Sigmoid colon (tissue), 7 donors: ENCODE measurements at places on chromosomes 2 and 18. TPM values are rescaled to one million over a fixed set of nuclear protein-coding genes. Genes with fewer than 3 reads are reported as not detected.

TRIM43 gene
- not detected for polyA plus RNA-seq

- no peak for DNase-seq
Observed at GRCh38 chr2:205323929-205324328, 358.4 kb upstream of the NRP2 start.

DNA sequence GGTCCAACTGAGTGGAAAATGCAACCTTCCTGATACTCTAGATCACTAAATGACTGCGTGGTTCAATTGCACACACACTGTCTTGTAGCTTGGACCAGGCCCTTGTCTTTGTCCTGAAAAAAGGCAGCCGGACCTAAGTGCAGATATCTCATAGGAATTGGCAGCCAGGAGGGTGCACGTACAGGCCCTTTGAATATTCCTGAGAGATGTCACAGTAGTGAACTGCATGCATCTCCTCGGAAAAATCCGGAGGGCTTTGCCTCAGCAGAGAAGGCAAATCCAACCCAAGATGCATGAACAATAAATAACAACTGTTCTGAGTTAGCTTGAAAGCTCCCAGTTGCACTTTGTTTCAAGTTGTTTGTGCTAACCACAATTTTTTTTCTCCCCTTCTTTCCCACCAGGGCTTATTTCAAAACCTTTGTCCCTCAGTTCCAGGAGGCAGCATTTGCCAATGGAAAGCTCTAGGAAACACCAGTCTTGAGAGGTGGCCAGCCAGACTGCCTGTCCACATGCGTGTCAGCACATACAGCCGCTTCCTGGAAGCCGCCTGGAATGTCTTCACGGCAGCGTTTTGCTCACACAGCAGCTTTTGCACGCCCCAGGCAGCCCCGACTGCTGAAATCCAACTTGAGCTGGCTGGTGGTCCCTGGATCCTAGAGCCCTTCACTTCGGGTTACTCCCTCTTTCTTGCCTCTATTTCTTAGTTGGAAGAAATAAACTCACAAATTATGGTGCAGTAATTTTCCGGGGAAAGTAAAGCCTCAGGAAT lies 54.4 kb upstream of the FOSL2 start:
- DNase-seq = peak; percentile 94

DNA sequence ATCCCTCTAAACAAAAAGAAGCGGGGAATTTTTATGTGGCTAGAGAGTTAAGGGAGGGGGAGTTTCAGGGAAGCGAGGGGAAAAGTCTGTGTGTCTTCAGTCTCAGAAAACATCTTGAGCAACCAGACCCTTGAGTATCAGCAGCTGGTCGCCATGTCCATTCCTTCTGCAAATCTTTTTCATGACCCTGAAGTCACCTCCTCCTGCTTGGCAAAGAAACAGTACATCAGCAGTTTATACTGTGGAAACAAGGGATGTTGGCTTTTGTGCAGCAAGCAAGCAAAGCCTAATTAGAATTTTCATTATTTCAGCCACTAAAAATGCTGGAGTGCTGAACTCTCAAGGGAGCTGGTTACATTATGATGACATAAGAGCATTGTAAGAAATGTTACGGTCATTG lies 187.4 kb upstream of the SLC8A1 start:
- peak; percentile 77 for DNase-seq

GRCh38 chr2:200188876-200189275 lies 117.6 kb upstream of the SPATS2L start:
- DNase-seq = no peak

SGPP2 gene
- polyA plus RNA-seq = 6.0 TPM

DNA sequence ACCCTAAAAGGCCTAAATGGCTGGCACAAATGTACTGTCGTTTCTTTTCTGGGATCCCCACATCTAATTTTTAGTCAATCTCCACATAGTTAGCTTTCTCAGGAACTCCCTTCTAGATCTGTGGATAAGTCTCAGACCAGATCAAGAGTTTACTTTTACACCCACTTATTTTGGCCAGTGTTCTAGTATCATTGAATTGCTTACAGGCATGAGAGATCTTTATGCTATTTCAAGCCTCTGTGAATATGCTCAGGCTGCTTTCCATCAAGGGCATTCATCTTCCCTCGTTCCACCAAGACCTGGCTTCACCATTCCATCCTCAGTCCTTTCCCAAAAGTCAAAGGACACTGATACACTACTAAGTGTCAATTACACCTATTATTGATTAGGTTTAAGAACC lies 27.8 kb upstream of the SCN1A start:
- no peak for DNase-seq

GRCh38 chr2:205366336-205367060 lies 315.8 kb upstream of the NRP2 start:
- no peak for DNase-seq

VWC2L gene
- not detected for polyA plus RNA-seq

DNA sequence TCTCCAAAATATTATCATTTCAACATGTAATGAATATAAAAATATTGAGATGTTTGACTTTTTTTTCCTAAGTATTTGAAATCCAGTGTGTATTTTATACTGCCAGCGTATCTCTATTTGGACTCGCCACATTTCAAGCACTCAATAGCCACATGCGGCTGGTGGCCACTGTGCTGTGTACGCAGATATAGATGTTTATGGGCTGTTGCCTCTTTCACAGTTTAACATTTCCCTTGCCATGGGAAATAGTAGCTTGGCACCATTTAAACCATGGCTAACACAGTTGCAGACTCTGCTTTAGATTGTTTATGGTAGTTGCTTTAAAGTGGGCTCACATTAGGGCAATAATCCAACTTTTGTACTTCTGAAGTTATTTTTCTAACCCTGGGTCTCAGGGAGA lies 136.6 kb upstream of the ITGB6 start:
- DNase-seq = no peak

DNA sequence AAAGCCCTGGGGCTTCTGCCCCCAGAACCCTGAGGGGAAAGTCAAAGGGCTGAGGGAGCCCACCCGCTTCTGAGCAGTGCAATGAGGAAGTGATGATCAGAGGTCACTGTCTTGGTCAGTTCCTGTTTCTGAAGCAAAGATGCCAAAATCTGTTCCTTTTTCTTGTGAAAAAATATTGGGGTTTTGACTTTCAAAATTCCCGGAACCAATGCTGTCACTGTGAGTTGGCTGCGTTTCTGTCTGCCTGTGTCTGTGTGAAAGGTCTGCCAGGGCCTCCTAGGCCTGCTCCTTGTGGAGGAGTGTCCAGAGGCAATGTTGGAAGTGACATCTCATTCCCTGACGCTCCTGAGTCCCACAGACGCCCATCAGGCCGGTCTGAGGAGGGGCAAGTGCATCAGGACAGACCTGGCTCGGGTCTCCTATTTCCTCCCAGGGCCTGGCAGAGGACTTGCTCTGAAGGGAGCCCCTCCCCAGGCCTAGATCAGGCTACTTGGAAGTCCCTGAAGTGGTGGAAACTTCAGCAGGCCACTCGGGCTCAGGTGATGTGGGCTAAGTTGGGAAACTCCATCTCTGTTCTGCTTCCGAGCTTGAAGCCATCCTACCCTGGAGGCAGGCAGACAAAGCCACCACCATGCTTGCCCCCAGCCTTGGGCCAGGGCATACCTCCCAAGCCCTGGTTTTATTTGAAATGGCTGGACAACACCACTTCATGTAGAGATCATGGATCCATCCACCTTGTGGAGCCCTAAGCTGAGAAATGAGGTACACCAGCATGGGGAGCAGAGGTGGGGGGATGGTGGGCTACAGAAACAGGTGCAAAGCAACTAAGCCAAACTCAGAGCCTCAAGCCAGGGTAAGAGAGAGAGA lies 51.0 kb downstream of the PKDCC start:
- DNase-seq = no peak

DNA sequence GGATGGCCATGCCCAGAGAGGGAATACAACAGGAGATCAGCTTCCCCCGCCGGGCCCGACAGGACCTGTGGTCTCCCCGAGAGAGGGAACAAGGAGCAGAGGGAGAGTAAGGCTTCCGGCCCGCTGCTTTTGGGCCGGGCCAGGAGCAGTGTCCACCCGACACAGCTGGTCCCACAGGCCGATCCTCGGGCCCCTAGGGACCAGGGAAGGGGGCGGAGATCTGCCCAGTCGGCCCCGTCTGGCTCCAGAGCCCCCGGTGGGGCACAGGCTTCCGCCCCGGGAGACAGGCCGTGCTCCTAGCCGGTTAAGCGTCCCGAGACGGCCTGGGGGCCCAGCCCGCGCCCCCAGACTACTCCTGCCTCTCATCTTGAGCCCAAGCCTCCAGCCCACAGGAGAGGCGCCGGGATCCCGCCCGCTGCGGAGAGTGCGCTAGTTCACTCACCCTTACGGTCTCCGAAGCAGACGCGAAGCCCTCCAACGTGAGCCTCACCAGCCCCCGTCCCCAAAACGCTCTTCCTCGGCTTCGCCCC lies at the start of gene MCFD2:
MCFD2 (minus strand) TSS at position 526 of the 530 bp plus-strand sequence. CDS start 6,635 bp downstream, outside the sequence.
- peak; percentile 81 for DNase-seq

DNA sequence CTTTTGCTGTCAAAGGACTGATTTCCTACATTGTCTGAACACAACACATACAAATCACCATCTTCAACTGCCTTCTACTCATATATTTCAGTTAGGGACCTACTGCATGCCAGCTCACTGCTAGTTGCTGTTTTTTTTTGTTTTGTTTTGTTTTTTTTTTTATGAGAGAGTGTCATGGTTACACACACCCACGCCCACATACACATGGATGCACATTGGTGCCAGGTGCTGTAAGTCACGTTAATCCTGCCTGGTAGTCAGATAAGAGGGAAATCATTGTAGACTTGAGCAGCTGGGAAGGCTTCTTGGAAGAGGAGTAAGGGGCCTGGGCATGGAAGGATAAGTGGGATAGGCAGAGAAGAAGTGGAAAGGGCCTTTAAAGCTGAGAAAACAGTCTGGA lies 209.9 kb downstream of the TDRD15 start:
- no peak for DNase-seq

DNA sequence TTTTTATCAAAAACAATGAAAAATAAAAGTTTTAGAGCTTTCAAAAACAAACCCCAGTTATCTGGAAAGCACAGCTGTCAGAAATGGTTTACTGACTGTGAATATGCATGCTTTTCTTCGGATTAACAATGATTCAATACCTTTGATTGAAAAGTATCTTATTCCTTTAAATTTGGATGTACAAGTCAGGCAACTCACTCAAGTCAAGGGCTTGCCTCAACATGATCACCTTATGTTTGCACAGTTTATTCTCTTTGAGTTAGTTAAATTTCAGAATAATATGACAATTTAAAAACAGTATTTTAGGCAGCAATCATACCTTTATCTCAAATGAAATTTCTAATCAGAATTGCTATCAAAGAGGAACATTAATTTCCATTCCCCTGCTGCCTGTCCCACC lies 108.8 kb upstream of the FOSL2 start:
- DNase-seq = no peak

CRYGC gene
- polyA plus RNA-seq = not detected

DNA sequence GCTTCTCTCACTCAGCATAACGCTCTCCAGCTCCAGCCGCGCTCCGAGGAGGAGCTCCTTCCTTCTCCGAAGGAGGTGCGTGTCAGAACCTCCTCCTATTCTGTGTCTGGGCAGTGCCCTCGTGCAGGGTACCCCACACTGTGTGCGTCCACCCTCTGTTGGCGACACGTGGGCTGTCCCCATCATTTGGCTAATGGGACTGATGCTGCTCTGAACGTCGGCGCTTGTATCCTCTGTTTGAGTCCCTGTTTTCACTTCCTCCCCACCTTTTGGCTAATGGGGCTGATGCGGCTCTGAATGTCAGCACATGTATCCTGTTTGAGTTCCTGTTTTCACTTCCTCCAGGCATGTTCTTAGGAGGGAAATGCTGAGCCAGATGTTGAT lies 22.2 kb downstream of the KCNG2 start:
- DNase-seq = no peak

GFPT1 gene
- 34.8 TPM for polyA plus RNA-seq

- DNase-seq = no peak
Observed at GRCh38 chr2:185787227-185788145, 48.9 kb downstream of the FSIP2 start.

DNA sequence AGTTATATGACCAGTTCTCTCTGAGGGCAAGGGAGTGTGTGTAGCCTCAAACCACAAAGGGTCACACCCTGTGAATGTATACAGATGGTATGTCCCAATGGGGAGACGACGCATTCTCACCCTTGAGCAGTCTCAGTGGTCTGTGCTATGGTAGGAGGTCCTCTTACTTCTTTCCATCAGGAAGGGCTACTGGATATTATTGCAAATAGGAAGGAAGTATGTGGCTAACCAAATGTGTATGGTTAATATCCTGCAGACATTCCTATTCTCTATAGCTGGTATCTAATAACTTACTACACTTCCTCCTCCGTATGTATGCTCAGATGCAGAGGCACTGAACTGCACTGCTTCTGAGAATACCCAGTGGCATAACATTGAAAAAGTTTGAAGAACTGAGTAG lies 306.7 kb upstream of the CCDC68 start:
- no peak for DNase-seq

DNA sequence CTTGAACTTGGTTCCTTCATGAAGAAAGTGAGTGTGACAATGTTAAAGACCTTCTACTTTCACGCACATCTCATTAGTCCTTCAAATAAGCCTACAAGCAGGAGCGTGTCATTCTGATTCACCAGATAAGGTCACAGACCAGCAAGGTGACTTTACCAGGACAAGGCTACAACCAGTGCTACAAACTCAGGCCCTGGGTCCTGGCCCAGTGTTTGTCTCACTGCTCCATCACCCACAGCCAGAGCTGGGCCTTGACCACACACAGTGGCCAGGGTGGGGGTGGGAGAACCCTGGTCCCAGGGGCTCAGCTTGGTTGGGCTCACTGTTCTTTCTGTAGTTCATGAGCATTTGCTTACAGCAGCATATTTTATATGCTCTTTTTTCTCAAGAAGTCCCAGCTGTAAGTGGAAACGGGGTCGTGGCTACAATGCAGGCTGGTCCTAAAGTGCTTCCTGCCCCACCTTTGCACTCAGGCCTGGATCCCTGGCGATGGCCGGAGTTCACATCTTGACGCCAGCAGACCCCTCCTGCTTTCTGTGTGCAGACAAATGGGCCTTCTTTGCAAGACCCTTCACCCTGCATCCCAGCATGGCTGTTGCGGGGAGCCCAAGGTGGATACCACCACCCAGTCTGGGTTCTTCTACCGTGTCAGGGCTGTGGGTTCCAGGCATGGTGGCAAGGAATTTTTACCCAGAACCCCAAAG lies 153.6 kb upstream of the EPAS1 start:
- DNase-seq = peak; percentile 53

DNA sequence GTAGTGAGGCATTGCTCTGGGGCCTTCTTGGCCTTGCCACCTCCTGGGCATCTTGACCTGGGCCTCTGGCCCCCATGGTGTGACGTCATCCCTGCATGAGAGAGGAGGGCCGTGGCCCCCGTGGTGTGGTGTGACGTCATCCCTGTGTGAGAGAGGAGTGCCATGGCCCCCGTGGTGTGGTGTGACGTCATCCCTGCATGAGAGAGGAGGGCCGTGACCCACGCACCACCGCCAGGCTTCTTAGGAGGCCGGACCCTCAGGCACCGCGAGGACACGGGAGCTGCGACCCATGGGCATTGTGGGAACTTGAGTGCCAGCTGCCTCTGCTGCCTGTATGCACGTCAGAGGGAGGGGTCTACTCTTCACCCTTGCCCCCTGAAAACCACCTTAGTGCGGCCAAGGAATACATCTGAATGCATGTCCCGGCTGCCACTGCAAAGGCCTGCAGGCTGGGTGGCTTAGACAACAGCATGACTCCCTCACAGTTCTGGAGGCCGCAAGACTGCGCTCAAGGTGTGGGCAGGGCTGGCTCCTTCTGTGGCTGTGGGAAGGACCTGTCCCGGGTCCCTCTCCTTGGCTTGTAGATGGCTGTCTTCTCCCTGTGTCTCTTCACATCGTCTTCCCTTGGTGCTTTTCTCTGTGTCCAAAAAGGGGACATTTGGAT lies 20.8 kb upstream of the OTOS start:
- DNase-seq = peak; percentile 50

- DNase-seq = no peak
Observed at GRCh38 chr18:58407649-58408407, 221.1 kb downstream of the ALPK2 start.
